Mucosa of gallbladder (tissue), 1 donor: ENCODE measurements at places on chromosomes 6 and 20.

- DNase-seq = no peak
These were observed 476 bp downstream of the MEA1 start for GRCh38 chr6:43013097-43013842.

DNA sequence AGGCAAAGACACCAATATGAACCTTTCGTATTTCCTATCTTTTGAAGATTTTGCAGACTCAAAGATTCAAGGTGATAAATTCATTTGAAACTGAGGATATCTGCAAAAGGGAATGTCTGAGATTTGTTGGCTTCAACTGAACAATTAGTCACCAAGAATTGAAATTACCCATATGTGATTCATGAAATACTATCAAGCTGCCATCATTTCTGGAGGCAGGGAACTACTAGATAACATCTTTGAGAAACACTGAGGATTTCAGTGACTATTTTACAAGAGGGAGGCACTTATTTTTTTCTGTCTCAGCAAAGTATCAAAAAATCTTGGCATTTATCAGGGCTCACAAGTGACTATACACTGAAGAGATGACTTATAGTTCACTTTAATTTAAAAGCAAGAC is 39.8 kb upstream of the MMS22L start:
- no peak for DNase-seq

DNA sequence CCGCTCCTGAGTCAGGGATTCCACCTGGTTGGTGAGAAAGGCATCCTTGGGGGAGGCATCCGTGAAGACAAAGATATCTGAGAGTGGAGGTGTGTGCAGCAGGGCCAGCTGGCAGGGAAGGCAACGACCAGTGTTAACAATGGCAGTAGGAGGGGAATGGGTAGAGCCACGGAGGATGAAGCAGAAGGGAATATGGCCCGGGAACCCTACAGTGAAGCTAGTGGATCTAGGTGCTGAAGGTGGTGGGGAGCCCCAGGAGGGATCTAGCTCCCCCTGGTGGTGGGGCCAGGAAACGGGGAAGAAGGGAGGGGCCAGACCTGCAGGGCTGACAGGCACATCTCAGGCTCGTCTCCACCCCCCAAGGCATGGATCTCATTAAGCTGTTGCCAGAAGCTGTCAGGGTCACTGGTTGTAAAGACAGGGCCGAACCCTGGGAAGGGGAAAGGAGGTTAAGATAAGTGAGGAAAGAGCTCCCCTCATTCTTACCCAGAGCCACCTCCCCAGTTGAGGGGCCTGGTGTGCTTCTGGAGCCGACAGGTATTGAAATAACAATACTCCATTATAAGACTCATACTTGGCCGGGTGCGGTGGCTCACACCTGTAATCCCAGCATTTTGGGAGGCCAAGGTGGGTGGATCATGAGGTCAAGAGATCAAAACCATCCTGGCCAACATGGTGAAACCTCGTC is 7.3 kb downstream of the VWA7 start:
- peak; percentile 79 for DNase-seq

- DNase-seq = no peak
These were observed 228.5 kb downstream of the SLC24A3 start for GRCh38 chr20:19440660-19441527.

GRCh38 chr6:38371881-38372280 is 267.8 kb downstream of the BTBD9 start:
- DNase-seq = no peak

DNA sequence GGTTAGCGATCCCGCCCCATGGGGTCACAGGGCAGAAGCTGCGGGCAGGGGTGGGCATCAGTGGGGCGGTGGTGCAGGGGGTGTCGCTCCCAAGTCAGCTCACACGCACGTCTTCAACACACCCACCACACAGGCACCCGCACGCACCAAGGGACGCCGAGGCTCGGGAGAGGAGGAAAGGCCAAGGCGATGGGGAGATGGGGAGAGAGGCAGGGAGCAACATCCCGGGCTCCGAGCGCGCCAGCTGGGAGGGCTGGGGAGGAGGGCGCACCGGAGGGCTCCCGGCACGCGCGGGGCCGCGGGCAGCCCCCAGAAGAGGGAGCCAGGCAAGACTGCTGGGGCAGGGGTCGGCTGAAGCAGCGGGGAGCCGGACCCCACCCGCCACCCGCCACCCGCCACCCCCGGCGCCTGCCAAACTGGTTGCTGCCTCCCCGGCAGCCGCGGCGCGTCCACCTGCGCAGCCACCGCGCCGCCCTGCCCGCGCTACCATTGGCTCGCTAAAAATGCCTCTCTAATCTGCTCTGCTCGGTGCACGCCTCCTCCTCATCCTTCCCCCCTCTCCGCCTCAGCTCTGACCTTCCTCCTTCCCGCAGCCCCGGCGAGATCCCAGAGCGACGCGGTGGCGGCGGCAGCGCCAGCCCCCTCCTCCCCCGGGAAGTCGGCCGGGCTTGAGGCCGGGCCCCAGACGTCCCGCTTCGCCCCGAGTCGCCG is at the start of gene PACSIN1:
Gene PACSIN1 (plus strand): TSS at position 546 of the 711 bp plus-strand sequence. CDS start 60,230 bp downstream, outside the sequence.
- no peak for DNase-seq

DNA sequence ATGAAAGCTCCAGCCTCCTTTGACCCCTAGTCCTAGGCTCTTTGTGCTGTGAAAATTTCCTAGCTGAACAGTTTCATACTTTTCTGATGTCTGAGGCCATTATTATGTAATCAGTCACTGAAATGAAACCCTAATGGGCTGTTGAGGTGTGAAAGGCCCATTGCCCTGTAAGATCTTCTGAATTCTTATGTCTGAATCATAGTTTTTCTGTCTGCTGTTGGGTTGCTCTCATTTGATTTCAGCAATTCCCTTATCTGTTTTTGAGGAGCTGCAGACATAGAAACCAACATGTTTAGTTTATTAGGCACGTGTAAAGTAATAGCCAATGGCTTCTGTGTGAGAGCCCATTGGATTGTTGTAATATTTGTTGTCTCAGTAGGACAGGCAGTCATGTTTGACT is 118.1 kb downstream of the EYA4 start:
- DNase-seq = no peak

DNA sequence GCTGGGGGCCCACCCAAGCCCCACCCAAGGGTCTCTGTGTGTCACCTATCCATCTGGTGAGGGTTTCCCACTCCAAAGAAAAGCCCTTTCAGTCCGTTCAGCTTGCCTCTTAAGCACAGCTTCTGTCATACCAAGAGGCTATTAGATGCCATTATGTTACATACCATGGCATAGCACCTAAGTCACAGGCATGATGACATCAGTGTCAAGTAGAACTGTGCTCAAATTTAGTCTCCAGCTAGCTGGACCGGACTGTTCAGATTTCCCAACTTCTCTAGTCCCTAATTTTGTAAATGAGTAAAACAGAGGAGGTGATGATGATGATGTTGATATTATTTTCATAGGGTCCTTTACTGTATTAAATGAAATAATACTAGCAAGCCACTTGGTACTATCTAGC is 19.2 kb upstream of the PLEKHG1 start:
- no peak for DNase-seq

GRCh38 chr6:24868765-24869164 is 67.0 kb downstream of the RIPOR2 start:
- DNase-seq = no peak

DNA sequence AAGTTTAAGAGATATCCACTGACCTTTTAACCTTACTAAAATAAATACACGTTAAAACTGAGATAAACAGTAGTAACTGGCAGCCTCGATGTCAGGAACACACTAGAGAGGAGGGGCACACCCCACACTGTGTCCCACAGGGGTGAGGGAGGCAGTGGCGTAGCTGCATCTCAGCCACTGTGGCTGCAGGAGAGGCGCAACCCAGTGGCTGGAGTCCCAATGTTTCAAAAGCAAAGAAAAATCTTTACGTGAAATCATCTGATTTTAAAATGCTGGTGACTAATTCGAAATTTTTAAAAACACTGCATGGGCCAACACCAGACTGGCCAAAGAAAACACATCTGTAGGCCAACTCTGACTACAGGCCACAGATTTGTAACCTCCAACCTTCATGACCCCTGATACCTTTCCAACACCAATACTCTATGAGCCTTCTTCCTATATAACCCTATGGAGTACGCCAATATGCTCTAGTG is 54.7 kb downstream of the TRAM2 start:
- no peak for DNase-seq

DNA sequence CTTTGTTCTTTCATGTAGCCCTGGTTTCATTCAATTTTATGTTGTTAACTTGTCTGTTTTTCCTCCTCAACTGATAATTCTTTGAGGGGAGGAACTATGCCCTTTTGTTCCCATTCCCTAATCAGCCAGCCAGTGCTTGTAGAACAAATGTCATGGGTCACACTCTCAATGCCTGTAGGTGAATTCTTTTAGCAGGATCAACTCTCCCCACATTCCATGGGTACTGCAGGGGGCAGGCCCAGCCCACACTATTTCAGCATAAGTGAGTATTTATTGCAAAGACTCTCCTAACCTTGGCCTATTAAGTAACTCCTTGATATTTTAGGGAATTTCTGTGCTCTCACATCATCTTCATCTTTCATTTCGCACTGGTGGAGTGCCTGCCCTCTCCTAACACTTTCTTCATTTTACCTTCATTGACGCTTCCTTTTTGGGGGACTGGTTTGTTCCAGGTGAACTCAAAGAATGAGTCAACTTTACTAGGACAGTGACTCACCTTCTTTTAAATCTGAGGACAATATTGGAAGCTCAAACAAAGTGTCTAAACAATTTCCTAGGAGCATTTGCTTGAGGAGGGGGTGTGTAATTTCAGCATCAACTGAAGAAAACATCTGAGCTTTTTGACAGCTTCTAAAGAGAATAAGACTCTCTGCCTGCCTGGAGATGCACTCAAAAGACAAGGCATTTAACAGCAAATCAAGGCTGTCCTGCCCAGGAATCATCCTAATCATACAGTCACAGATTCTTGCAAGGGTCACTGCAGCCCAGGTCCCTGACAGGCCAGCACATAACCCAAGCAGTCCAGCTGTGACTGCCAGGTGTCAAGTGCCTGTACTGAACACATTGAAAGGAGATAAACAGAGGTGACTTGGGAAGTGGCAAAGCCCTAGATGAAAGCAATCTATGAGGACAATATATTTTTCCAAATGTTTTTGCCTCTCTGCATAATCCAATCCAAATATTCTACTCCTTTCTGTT is 263.9 kb upstream of the PRND start:
- no peak for DNase-seq

- DNase-seq = no peak
These were observed 355.4 kb upstream of the RUNX2 start for GRCh38 chr6:44972709-44973108.

GRCh38 chr6:136969930-136970329 is 47.8 kb downstream of the SLC35D3 start:
- DNase-seq = no peak

- DNase-seq = no peak
These were observed 27.2 kb upstream of the CHD6 start for GRCh38 chr20:41645372-41645771.

- DNase-seq = no peak
These were observed 56.7 kb downstream of the TRIM27 start for GRCh38 chr6:28867086-28867409.

- no peak for DNase-seq
These were observed 57.2 kb downstream of the CEP43 start for GRCh38 chr6:167056370-167056769.

GRCh38 chr6:47710295-47710694 is 11.9 kb downstream of the ADGRF4 start:
- DNase-seq = no peak

GRCh38 chr6:88455317-88455716 is 289.2 kb upstream of the CNR1 start:
- DNase-seq = no peak

DNA sequence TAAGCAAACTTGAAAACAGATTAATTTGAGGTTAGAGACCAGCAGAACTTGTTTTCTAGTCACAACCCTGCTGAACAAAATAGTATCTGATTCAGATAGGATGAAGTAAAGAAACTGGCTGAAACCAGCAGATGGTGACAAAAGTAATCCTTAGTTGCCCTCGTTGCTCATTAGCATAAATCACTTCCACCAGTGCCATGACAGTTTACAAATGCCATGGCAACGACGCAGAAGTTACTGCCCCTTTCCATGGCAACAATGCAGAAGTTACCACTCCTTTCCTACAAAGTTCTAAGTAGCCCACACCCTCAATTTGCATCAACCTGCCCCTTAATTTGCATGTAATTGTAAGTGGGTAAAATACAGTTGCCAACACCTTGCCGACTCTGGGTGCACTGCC is 23.7 kb downstream of the SNRPB start:
- DNase-seq = no peak

DNA sequence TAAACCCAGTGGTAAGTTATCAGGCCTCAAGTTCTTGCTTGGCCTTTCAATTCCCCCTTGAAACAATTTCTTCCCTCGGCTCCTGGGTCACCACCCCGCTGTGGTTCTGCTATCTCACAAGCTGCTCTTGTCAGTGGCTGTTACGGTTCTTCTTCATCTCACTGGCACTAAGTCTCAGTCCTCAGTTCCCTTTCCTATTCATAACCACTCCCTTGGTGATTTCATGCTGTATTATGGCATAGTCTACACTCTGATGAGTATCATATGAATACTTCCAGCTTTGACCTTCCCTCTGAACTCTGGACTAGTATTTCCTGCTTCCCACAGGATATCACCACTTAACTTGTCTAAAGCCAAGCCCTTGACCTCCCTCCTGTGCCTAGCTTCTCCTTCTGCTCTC is 7.9 kb downstream of the TAAR1 start:
- no peak for DNase-seq

- no peak for DNase-seq
These were observed 5.7 kb downstream of the PACRG start for GRCh38 chr6:162733489-162733888.

- DNase-seq = no peak
These were observed 21.0 kb upstream of the STX16 start for GRCh38 chr20:58630063-58630462.

GRCh38 chr20:24700166-24700860 is 230.9 kb downstream of the SYNDIG1 start:
- no peak for DNase-seq

- DNase-seq = no peak
These were observed 17.3 kb downstream of the TREM1 start for GRCh38 chr6:41269166-41269565.

DNA sequence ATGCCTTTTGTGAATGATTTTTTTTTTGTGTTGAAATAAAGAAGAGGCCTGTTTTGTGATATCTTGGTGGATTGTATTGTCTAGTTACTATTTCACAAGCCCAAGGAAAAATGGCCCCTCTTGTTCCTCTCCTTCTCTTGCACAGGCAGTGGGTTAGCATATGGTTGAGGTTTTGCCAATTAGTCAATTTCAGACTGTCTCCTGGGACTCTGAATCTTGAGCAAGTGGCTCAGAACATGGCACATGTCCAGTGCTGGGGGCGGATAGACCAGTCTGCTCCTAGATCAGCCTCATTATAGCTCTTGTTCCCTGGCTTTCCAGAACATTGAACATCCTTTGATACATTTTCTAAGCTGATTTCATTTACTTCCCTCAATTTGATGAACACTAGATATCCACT is 589.2 kb downstream of the PHF3 start:
- DNase-seq = no peak

GRCh38 chr20:56173438-56173837 is 75.1 kb upstream of the MC3R start:
- no peak for DNase-seq

DNA sequence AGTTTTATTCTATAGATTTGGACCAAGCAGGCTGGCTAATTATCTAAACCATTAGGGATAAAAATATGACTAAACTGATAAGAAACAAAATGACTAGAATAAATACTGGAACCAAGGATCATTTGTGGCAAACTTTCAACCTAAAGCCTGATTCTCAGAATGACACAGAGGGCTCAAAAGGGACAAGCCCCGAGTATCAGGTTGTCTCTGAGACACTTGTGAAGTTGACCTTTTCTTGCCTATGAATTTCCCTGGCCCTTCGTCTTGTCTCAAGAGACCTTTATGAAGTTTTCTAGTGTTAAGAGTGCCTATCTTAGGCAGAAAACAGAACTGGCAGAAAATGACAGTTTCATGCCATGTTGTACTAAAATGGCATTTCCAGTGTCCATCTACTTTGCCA is 68.3 kb downstream of the IMPG1 start:
- no peak for DNase-seq
